ENCODE measurements at places on chromosomes 1 and 21. TPM values are rescaled to one million over a fixed set of nuclear protein-coding genes. Genes with fewer than 3 reads are reported as not detected.

DNA sequence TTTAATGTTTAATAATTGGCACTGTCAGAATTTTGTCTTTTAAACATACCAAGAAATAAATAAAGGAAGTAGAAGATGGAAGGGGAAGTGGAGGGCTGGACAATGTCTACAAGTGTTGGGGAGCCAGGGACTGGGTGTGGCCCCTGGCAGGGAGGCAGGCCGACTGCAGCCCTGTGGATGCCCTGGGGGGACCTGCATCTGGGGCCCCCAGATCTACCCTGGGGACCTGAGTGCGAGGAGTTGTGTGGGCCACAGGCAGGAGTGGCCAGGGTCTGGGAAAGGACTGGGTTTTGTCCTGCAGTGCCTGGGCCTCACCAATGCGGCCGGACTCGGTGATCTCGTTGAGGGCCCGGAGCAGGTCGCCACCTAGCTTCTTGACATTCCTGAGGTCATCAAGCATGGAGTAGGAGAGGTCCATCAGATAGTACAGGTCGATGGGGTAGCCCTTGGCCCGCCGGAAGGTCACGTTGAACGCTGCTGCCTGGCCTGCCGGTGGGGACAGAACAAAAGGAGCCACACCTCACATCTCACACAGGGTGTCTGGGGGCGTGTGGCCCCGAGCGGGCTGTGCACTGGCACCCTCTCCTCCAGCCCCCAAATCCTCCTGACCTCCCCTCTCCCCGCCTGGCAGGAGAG, 17.5 kb downstream of the ITGB2 start:
- H3K27me3 ChIP-seq, result peaks cover 11% of the 10 kb centered on the region
- H3K36me3 ChIP-seq, result no peaks in the 10 kb centered on the region
- peaks cover 4% of the 10 kb centered on the region for H3K4me1 ChIP-seq
- H3K4me3 ChIP-seq, result no peak overlapping the region
- no peak overlapping the region for H3K27ac ChIP-seq

GRCh38 chr1:226063977-226064815, 1.7 kb downstream of the H3-3A start:
- H3K27me3 ChIP-seq, result no peaks in the 10 kb centered on the region
- H3K4me1 ChIP-seq, result peaks cover 41% of the 10 kb centered on the region
- H3K36me3 ChIP-seq, result peaks cover 31% of the 10 kb centered on the region
- H3K27ac ChIP-seq, result peak overlapping the region; percentile 99
- no peak for DNase-seq

GRCh38 chr1:61400131-61400770, 317.9 kb downstream of the NFIA start:
- H3K27me3 ChIP-seq, result no peaks in the 10 kb centered on the region
- no peak overlapping the region for H3K4me3 ChIP-seq
- H3K27ac ChIP-seq, result no peak overlapping the region
- H3K4me1 ChIP-seq, result peaks cover 76% of the 10 kb centered on the region

DNA sequence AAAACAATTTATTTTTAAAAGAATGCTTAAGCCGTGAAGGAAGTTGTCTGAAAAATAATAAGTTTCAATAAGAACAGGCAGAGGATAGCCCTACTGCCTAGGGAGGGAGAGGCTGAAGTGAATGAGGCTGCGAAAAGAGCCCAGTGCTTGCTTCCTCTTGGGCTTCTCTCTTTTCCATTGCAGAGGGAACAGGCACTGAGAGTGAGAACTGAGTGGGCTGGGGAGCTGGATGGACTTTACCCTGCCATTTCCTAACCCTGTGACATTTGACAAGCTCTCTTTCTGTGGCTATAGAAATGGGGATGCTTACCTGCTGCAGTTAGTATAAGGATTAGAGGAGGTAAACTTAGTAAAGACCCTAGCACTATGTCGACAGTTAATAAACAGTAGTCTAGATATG, 30.0 kb downstream of the TENT5C start:
- H3K36me3 ChIP-seq, result no peaks in the 10 kb centered on the region
- H3K4me3 ChIP-seq, result no peak overlapping the region
- no peaks in the 10 kb centered on the region for H3K27me3 ChIP-seq
- H3K27ac ChIP-seq, result no peak overlapping the region
- DNase-seq, result no peak

GRCh38 chr1:116127123-116127847, 16.1 kb downstream of the MAB21L3 start:
- DNase-seq, result no peak
- no peak overlapping the region for H3K4me3 ChIP-seq
- H3K4me1 ChIP-seq, result peaks cover 9% of the 10 kb centered on the region
- no peaks in the 10 kb centered on the region for H3K36me3 ChIP-seq
- peaks cover 3% of the 10 kb centered on the region for H3K27me3 ChIP-seq

- no peak overlapping the region for H3K4me3 ChIP-seq
- H3K36me3 ChIP-seq, result no peaks in the 10 kb centered on the region
- no peaks in the 10 kb centered on the region for H3K27me3 ChIP-seq
- H3K27ac ChIP-seq, result peak overlapping the region; percentile 41
- no peak for DNase-seq
These were observed 90.7 kb downstream of the MRPL37 start for GRCh38 chr1:54290506-54291184.

- peaks cover 96% of the 10 kb centered on the region for H3K27me3 ChIP-seq
- H3K36me3 ChIP-seq, result no peaks in the 10 kb centered on the region
- no peak for DNase-seq
- H3K27ac ChIP-seq, result peak overlapping the region; percentile 24
- H3K4me3 ChIP-seq, result peak overlapping the region; percentile 85
- peaks cover 34% of the 10 kb centered on the region for H3K4me1 ChIP-seq
These were observed 1.5 kb downstream of the LHX8 start for GRCh38 chr1:75135573-75136194.

- no peak for DNase-seq
- H3K27ac ChIP-seq, result no peak overlapping the region
- H3K27me3 ChIP-seq, result no peaks in the 10 kb centered on the region
- H3K4me1 ChIP-seq, result no peaks in the 10 kb centered on the region
These were observed 97.2 kb downstream of the PCBP3 start for GRCh38 chr21:45740491-45741357.

DNA sequence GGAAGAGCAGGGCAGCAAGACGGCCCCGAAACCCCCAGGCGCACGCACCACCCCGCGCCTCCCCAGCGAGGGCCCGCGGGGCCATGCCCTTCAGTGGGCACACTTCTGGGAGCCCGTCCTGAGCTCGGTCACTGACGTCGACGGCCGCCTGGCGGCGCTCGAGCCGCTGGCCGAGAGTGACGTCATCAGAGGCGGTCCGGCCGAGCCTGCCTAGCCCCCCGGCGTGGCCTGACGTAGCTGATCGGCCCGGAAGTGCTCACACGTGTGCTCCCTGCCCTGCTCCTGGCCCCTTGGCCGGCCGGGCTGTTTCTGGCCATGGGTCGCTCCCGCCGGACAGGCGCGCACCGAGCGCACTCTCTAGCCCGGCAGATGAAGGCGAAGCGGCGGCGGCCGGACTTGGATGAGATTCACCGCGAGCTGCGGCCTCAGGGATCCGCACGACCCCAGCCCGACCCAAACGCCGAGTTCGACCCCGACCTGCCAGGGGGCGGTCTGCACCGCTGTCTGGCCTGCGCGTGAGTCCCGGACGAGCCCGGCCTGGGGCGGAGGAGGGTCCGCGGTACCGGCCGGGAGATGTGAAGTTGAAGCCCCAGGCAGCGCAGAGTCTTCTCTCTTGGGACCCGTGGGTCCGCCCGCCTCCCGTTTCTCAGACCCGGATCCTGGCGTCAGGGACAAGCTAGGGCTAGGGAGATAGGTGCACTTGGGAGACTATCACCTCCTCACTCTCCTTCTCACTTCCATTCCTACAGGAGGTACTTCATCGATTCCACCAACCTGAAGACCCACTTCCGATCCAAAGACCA, at the start of gene ZNF593:
TSS of gene ZNF593 (plus strand) at position 240 of the 803 bp plus-strand sequence. CDS start at position 316, 76 bp downstream.
- peaks cover 22% of the 10 kb centered on the region for H3K4me1 ChIP-seq
- no peaks in the 10 kb centered on the region for H3K36me3 ChIP-seq
- peak; percentile 95 for DNase-seq
- peak within 1 kb of the TSS; percentile 90 for H3K4me3 ChIP-seq
- peak within 1 kb of the TSS; percentile 90 for H3K27ac ChIP-seq

DNA sequence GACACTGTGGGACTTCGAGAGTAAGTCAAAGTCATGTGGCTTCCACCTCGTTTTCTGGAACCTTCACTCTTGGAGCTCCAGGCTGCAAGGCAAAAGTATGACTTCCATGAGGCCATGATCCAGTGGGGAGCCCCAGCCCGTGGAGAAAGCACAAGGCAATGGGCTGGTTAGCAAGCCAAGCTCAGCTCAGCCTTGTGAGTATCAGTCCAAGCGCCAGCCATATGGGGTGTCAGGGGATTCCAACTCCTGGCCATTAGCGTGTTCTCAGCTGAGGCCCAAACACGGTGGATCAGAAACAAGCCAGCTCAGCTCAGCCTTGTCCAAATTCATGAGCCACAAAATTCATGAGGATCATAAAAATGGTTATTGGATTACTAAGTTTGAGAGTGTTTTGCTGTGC, 261.0 kb downstream of the RHOU start:
- H3K27ac ChIP-seq, result no peak overlapping the region
- no peaks in the 10 kb centered on the region for H3K27me3 ChIP-seq
- no peak overlapping the region for H3K4me3 ChIP-seq
- H3K4me1 ChIP-seq, result peaks cover 7% of the 10 kb centered on the region
- H3K36me3 ChIP-seq, result no peaks in the 10 kb centered on the region
- DNase-seq, result no peak

- DNase-seq, result no peak
- H3K27ac ChIP-seq, result no peak overlapping the region
- H3K4me1 ChIP-seq, result peaks cover 12% of the 10 kb centered on the region
- H3K4me3 ChIP-seq, result no peak overlapping the region
- peaks cover 4% of the 10 kb centered on the region for H3K36me3 ChIP-seq
These were observed 817 bp downstream of the KLHL17 start for GRCh38 chr1:961132-961669.

DNA sequence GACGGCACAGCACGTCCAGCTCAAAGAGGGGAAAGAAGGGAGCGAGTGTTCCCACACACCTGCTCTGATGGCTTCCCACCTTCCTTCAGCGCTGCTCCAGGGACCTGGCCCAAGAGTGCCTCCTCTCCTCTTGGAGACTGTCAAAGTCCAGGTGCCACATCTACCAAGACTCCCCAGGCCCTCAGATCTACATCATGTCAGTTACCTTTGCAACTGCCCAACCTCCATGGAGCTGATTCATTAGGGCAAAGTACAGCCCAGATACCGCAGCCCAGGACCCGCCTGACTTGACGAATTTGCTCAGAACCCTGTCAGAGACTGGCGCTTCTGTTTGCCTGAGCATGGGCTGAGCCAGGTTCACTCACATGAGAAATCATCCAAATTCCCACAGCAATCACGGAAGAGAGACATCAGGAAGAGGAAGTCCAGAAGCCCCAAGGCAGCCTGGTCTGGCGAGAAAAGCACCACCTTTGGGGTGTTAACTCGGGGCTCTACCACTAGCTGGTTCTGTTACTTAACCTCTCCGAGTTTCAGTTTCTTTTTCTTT, at the start of gene SEC16B:
TSS of gene SEC16B (minus strand) at position 234 of the 547 bp plus-strand sequence. CDS start 2,077 bp downstream, outside the sequence.
- DNase-seq, result no peak
- H3K36me3 ChIP-seq, result no peaks in the 10 kb centered on the region
- H3K4me3 ChIP-seq, result peak within 1 kb of the TSS; percentile 5
- H3K27ac ChIP-seq, result peak within 1 kb of the TSS; percentile 72
- no peaks in the 10 kb centered on the region for H3K4me1 ChIP-seq
- H3K27me3 ChIP-seq, result peaks cover 8% of the 10 kb centered on the region

DNA sequence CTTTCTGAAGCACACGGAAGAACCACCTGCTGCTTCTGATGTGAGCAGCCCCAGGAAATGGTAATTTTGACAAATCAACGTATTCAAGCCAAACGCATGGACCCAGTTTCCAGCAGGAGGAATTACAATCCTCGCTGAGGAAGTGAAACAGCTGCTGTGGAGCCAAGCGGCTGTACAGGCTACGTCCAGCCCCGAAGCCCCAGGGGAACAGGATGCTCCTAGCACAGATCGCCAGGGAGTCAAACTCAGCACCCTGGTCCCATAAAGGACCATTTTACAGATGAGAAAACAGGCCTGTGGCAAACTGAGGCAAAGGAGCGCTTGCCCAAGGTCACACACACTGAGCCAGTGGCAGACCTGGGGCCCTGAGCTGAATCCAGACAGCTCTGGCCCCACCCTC, 108.0 kb downstream of the PTPRU start:
- DNase-seq, result no peak
- H3K4me1 ChIP-seq, result no peaks in the 10 kb centered on the region
- H3K27me3 ChIP-seq, result peaks cover 33% of the 10 kb centered on the region
- no peak overlapping the region for H3K27ac ChIP-seq
- no peak overlapping the region for H3K4me3 ChIP-seq

DNA sequence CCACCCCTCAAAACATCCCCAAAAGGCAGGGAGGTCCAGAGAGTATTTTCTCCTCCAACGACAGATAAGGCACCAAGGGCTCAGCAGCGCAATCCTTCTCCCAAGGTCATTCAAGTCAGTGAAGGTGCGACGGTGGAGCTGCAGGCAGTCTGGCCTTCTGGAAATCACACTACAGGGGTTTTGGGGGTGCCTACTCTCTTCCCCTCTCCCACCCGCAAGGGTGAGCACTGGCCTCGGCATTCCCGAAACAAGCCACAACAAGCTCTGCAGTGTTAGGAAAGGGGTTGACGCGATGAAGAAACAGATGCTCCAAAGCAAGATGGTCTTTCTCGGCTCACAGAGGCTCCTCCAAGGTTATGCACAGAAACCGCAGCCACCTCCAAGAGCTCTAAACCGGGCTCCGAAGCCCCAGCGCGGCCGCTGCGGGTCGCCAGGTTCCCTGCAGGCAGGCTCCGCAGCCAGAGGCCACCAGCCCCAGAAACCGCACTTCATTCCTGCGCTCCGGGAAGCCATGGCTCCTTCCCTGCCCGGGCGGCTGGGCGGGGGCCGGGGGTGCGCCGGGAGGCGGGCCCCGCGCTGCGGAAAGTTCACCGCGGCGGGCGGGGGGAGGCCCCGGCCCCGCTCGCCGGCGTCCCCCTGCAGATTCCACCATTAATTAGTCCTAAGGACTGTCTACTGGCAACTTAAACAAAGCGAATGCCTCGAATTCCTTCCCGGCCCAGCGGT, 1.1 kb downstream of the LUZP1 start:
- peak overlapping the region; percentile 99 for H3K4me3 ChIP-seq
- H3K36me3 ChIP-seq, result peaks cover 4% of the 10 kb centered on the region
- H3K27ac ChIP-seq, result peak overlapping the region; percentile 85

DNA sequence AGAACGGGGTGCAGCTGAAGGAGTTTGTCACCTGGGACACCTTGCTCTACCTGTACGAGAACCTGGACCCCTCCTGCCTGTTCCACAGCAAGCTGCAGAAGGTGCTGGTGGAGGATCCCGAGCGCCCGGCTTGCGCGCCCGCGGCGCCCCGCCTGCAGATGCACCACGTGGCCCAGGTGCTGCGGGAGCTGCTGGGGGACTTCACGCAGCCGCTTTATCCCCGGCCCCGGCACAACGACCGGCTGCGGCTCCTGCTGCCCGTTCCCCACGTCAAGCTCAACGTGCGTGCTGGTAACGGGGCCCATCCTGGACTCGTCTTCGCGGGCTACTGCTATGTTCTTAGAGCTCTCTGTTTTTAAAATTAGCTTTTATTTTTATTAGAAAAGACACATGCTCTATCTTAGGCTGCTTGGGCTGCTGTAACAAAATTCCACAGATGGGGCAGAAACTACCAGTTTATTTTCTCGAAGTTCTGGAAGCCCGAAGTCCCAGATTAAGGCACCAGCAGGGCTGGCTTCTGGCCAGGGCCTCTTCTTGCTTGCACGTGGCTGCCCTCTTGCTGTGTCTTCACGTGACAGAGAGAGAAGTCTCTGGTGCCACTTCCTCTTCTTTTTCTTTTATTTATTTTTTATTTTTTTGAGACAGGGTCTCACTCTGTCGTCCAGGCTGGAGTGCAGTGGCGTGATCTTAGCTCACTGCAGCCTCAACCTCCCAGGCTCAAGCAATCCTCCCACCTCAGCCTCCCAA, 38.1 kb downstream of the TRPM2 start:
- H3K36me3 ChIP-seq, result no peaks in the 10 kb centered on the region
- H3K27me3 ChIP-seq, result peaks cover 16% of the 10 kb centered on the region
- H3K4me3 ChIP-seq, result no peak overlapping the region
- no peak overlapping the region for H3K27ac ChIP-seq
- peak; percentile 68 for DNase-seq

Gene RWDD3
- total RNA-seq, result 17.0 TPM

Gene OR2T29
- total RNA-seq, result not detected

Gene MAGOH
- 55.0 TPM for total RNA-seq

Gene CCDC17
- 3.6 TPM for total RNA-seq
